Neural crest cell (in vitro differentiated cells): ENCODE measurements at places on chromosomes 13 and 19. TPM values are rescaled to one million over a fixed set of nuclear protein-coding genes. Genes with fewer than 3 reads are reported as not detected.

DNA sequence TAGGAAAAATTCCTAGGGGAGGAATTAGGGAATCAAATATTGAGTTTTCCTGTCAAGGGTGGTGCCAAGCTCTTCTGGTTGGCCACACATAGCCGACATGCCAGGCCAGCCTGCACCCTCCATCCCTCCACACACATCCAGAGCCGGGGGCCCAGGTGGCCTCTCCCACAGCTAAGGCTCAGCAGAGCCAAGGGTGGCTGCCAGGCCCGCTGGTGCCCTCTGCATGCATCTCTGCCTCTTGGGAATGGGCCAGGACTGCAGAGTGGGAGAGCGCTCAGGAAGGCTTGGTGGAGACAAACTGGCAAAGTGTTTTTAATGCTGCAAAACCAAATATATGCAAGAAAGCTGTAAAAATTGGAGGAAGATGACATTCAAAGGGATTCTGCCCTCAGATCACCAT is 42.7 kb upstream of the GAS6 start:
- no peak for DNase-seq

DNA sequence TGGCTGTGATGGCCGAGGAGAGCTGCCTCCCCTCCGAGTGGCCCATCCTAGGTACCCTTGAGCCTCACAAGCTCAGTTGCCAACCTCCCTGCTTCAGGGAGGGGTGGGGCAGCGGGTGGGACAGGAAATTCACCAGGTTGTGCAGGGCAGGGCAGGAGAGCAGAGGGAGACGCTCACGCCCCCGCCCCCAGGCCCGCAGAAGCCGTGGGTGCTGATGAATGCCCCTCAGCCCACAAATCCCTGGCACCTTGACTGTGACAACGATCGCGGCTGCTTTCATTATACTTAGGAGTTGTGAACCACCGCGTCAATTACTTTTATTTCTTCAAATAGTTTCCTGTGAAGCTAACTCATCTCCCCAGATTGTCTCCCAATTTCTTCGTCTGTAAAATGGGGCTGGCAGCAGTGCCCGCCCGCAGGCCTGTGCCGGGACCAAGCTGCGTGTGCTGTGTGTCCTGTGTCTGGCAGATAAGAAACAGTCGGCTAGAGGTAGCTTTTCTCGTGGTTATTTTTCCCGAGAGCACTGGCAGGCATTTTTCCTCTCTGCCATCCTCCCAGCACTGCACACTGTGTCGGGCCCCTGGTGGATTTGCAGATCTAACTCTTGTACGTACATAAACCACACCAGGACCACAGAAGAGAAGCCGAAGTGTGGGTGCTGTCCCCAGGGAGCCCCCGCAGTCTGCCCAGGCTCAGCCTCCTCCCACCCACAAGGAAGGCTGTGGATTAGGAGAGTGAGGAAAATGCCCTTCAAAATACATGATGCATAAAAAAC is 7.9 kb upstream of the RASA3 start:
- no peak for DNase-seq

DNA sequence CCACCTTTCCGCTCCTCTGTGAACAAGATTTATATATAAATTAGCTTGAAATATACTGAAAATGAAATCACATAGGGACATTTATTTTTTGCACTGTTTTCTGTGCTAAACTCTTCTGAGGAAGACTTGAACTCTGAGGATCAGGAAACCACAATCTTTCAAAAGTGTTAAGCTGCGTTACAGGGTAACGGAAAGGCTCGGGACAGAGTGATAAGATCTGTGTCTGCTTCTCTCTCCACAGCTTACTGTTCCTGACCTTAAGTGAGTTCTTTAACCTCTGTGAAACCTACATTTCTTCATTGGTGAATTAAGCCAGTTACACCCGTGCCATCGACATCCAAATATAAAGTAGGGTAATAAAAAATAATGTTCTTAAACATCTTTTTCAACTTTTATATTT is 38.9 kb downstream of the DACH1 start:
- no peak for DNase-seq

- peak; percentile 36 for DNase-seq
Observed at GRCh38 chr19:54462655-54463530, 685 bp downstream of the LENG9 start.

GRCh38 chr13:93859716-93860115 is 619.8 kb downstream of the DCT start:
- no peak for DNase-seq

GRCh38 chr13:43095771-43096719 is 72.7 kb downstream of the DNAJC15 start:
- DNase-seq = no peak

GRCh38 chr13:91773591-91774227 is 375.3 kb downstream of the GPC5 start:
- DNase-seq = no peak

DNA sequence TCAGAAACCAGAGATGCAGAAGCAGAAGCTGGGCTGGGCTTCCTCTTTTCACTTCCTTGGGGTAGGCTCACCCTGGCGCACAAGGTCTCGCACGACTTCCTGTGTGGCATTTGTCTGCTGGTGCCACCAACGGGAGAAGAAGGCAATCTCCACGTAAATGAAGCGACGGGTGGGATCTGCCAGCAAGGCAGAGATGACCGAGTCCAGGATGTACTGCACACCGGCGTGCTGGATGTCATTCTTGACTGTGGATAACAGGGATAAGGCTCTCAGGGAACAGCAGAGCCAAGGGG is 1.3 kb downstream of the MAN2B1 start:
- no peak for DNase-seq

GRCh38 chr13:23321535-23322241 is 111.8 kb downstream of the SACS start:
- no peak for DNase-seq

DNA sequence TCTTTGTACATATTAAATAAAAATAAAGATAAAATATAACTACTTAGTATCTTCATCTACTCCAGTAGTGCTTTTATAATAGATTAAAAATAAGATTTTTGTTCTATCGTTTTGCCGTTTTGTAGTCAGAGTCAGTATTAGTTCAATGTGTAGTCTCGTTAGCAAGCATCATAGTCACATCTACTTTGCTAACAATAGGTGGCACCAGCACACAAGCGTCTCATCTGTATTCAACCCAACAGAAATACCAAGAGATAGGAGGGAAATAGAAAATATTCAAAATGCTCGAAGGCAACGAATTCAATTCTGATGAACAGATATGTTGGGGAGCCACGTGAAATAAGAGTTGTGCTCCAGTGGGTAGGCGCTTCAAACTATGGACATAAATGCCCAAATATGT is 21.4 kb upstream of the MICU2 start:
- DNase-seq = no peak

- DNase-seq = no peak
Observed at GRCh38 chr13:45940061-45940460, 88.5 kb upstream of the SIAH3 start.

DNA sequence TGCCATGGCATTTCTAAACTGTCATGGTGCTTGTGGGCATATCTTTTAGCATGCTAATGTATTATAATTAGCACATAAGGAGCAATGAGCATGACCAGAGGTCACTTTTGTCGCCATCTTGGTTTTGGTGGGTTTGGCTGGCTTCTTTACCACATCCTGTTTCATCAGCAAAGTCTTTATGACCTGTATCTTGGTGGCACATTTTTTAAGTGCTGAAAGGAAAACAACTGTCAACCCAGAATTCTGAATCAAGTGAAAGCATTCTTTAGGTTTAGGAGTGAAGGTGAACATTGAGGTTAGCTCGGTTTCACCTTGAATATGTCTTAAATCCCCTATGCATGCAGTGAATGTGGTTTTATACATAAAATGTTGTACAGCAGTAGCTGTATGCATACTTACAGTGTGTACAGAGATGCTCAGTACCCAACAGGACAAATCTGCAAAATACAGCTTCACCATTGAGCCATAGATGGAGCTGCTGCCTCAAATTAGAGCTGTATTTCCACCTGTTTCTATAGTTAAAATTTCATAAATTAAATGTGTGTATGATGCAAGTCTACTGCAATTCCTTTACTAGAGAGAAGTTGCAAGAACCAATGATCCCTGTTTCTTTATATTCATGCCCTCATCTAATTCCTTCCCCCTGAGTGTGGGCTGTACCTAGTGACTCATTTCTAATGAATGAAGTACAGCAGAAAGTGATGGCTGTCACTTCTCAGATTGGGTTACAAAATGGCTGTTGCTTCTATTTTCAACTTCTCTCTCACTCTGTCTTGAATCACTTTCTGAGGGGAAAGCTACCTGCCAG is 25.2 kb upstream of the IGSF23 start:
- DNase-seq = no peak

GRCh38 chr13:38577048-38577447 is 109.8 kb upstream of the FREM2 start:
- DNase-seq = no peak

GRCh38 chr13:39684531-39685137 is 29.2 kb downstream of the COG6 start:
- DNase-seq = no peak

DNA sequence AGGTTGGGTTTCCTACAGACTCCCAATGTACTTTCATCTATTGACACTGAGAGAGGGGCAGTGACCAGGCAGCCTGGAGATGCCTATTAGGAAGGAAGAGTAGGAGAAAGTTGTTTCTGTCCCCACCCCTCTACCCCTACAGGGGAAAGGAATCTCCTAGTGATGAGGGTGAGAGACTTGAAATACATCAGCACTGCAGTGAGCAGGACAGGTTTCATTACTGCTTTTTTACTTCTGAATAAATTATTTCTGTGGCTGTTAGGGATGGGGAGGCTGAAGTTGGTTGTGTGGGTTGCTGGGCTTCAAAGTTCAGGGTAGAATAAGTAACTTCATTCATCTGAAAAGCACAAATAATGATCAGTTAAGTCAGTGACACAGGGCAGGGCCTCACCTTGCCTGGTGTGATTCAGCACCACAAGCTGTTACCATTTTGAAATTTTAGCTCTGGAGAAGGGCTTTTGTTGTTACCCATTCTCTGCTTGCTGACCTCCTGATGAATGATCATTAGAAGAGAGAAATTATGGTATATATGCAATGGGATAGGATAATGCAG is 19.3 kb downstream of the CEACAM1 start:
- no peak for DNase-seq

GRCh38 chr13:85236413-85236812 is 562.8 kb downstream of the SLITRK6 start:
- DNase-seq = no peak

- DNase-seq = no peak
Observed at GRCh38 chr13:113759525-113760137, 605 bp downstream of the TMEM255B start.

DNA sequence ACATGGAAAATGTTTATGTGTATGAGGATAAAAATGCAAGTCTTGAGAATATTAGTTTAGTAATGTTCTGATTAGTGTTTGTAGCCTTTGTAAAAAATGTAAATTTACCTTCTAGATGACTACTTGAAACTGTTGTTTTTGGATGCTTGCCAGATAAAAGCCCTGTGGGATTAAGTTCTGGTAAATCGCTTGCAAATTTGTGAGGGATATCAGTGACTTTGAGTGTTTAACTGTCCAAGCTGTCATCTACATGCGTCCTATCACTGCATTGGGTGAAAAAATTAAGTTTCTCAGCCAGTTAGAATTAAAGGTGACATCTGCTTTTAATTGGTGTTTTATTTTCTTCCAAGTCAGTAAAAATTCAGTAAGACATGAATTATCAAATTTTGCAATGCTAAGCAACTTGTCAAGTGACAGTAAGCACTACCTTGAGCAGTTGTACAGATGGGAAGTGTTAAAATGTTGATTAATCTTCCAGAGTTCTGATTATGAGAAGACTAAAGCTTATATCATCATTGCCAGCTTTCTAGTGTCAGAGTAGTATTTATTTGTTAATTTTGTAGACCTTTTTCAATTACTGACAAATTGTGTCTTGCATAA is 88.0 kb downstream of the PCCA start:
- no peak for DNase-seq

DNA sequence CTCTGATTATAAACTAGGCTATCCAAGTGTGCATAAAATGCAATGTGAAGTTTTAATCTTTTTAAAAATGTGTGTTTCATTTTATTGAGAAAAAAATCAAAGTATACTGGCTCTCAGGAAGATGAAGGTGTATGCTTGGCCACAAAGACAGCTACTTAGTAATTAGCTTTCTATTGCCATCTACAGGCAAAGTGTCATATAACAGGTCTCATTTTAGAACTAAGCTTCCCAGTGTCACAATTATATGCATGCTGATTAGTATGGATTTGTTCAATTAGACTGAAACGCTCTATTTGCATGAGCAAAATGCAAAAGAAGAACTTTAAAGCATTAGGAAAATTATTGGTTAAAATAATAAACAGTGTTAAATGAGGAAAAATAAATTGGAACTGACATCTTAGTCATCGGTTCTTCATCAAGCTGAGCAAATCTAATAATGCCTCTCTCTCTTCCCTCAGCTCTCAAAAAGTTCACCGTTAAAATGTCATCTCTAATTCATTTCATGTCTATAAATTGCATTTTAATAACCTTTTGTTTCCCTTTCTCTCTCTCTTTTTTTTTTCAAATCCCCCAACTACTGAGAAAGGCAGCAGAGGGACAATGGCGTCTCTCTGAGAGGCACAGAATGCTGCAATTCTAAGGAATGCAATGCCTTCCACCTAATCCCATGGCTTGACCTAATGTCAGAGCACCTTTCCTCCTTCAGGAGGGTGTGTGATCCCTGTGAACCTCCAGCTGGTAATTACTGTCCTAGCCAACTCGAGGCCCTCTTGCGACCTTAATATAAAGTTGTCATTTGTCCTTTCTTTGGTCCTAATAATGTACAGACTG is 313.1 kb upstream of the MAB21L1 start:
- no peak for DNase-seq

DNA sequence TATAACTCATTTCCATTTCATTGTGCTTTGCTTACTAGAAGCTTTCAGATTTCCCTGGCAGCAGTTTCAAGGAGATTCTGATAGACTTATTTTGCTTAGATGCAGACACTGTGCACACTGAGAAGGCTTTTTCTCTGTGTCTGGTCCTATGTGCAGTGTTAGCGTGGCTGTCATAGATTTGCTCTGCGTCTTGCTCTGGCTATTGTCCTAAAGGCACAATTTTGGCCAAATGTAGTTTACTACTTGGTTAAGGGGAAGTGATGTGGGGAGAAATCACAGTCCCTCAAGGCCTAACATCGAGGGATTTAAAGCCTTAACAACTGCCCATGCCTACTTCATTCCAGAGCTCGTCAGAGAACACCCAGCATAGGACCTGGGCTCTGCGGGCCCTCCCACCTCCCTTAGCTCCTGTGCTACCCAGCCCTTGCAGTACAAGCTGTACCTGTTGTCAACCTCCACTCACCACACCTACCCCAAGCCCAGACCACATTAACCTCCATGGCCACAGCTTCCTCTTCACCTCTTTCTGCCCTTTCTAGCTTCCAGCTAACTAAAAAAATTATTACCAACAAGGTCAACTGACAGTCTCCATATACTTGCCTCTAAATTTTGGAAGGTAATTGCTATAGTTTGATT is 38.9 kb upstream of the KATNAL1 start:
- DNase-seq = no peak

Gene WDR87
- not detected in 2 replicates for total RNA-seq

Gene SIGLEC12
- total RNA-seq = not detected in 2 replicates

Gene KLK15
- total RNA-seq = not detected in 2 replicates

Gene FAM216B
- not detected in 2 replicates for total RNA-seq

Gene SLC10A2
- total RNA-seq = 0.07 and 0.09 TPM in 2 replicates

Gene CEACAM20
- not detected in 2 replicates for total RNA-seq

Gene PCSK4
- total RNA-seq = 10.4 and 11.7 TPM in 2 replicates

Gene PPP2R1A
- total RNA-seq = 422 TPM in 2 replicates

Gene IL17D
- 7.9 and 8.4 TPM in 2 replicates for total RNA-seq

Gene ZNF345
- 8.7 and 10.2 TPM in 2 replicates for total RNA-seq

Gene CGB2
- total RNA-seq = not detected in 2 replicates

Gene LENG9
- 2.5 and 3.0 TPM in 2 replicates for total RNA-seq

Gene LGI4
- total RNA-seq = 15.9 and 16.1 TPM in 2 replicates
